NCI-H460 (cell line): ENCODE measurements at places on chromosomes 1 and 21.

GRCh38 chr1:200265104-200265503 is 144.7 kb downstream of the ZNF281 start:
- DNase-seq, result no peak

DNA sequence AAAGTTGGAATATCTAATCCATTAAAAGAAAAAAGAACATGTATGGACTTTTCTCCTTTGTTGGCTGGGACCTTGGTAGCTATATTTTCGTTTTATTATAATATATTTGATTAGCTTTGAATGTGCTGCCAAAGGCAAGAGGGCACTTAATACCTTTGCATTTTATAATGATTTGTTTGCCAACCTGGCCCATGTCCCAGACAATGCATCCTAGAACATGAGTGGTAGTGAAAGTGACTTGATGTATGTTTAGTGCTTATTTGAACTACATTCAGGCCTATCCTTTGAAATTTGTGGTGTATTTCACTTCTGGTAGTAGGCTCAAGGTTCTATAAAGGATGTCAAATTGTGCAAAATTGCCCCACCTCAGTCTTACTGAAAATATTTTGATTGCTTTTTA is 25.9 kb downstream of the CACHD1 start:
- no peak for DNase-seq

- DNase-seq, result no peak
Observed at GRCh38 chr1:162908780-162909179, 47.8 kb upstream of the CCDC190 start.

DNA sequence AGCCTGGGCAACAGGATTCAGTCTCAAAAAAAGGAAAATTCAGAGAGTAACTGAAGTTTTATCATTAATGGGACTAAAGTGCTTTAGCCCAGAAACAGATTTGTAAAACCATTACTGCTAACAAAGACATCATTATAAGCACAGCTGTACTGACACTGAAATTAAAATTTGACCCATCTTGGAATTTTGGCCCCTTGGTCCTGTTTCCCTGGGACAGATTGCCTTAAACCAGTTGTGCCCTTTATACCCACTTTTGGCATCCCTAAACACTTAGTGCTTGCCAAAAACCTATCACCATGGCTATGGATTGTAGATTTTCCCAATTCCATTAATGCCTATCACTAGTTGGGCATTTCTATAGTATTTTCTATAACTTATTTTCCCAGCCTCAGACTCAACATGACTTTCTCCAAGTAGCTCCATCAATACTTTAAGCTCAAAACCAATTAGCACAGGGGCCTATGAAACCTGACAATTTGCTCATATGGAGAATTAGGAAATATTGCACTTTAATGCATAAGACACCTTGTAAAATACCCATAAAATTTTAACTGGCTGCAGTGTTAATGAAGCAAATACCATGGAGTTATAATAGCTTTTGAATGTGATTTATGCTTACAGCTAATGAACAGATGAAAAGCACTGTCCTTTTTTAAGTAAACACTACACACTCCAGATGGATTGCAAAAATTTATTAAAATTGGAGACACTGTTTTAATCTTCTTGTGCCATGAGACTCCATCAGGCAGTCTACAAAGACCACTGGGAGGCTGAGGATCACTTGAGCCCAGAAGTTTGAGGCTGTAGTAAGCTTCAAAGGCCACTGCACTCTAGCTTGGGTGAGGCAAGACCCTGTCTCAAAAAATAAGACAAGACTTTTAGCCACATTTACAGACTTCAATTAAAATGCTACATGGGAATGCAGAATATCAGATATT is 4.3 kb downstream of the GAS5 start:
- no peak for DNase-seq

DNA sequence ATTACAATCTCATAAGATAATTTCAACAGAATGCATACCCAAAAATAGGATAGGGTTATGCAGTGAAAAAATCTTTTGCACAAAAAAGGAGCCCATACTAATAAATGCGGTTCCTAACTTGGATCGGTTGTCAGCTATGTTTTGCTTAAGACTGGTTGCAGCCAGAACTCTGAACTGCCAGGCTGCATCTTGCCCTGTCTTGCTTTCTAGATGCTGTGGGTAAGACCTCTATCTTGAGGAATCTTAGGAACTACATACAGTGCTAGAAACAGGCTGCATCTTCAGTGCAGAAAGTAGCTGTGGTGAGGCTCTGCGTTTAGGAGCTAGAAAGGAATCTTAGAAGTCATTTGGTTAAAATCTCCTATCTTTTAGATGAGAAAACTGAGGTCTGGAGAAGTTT is 45.6 kb upstream of the PLA2G4A start:
- DNase-seq, result no peak

GRCh38 chr21:46055863-46056281 is 42.0 kb upstream of the COL6A2 start:
- no peak for DNase-seq

GRCh38 chr21:39640754-39641153 is 28.0 kb downstream of the B3GALT5 start:
- no peak for DNase-seq

- no peak for DNase-seq
Observed at GRCh38 chr1:87981810-87982209, 653.1 kb downstream of the LMO4 start.

- no peak for DNase-seq
Observed at GRCh38 chr1:174877208-174877673, 122.5 kb upstream of the CACYBP start.

DNA sequence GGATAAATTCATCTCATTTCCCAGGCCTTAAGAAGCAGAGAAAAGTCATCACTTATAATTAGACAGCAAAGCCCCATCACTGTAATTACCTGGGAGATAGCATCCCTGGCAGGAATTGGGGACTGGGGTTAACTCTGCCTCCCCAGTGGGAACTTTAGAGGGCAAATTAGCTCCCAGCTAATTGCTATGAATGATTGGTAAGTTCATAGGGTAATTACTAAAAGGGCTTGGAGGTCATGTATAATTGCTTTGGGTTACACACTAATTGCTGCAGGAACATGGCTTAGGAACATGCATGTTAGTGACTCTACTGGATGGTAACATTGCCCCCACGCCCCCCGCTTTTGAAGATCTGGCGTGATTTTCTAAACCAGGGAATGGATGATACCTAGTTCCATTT is 64.8 kb downstream of the UBE2T start:
- no peak for DNase-seq

- no peak for DNase-seq
Observed at GRCh38 chr1:247332623-247333361, 1.1 kb upstream of the ZNF496 start.

GRCh38 chr1:70487459-70487815 is 76.4 kb downstream of the CTH start:
- no peak for DNase-seq

- no peak for DNase-seq
Observed at GRCh38 chr21:15028186-15028585, 36.6 kb downstream of the NRIP1 start.

DNA sequence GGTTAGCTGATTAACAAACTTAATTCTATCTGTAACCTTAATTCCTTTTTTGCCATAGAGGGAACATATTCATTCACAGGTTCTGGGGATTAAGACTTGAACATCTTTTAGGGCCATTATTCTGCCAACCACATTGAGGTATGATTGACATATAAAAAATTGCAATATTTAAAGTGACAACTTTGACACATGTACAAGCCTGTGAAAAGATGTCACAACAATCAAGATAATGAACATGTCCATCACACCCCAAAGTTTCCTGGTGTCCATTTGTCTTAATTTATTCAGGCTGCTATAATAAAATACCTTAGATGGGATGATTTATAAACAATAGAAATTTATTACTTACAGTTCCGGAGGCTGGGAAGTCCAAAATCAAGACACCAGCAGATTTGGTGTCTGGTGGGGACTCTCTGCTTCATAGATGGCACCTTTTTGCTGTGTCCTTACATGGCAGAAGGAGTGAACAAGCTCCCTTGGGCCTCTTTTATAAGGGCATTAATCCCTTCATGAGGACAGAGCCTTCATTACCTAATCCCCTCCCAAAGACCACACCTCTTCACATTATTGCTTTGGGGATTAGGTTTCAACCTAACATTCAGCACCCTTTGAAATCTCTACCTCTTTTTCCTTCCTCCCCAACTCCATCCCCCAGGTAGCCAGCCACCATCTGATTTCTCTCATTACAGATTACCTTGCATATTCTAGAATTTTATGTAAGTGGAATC is 33.0 kb upstream of the TP53BP2 start:
- DNase-seq, result no peak

GRCh38 chr1:19770436-19771190 is 29.1 kb downstream of the TMCO4 start:
- no peak for DNase-seq

DNA sequence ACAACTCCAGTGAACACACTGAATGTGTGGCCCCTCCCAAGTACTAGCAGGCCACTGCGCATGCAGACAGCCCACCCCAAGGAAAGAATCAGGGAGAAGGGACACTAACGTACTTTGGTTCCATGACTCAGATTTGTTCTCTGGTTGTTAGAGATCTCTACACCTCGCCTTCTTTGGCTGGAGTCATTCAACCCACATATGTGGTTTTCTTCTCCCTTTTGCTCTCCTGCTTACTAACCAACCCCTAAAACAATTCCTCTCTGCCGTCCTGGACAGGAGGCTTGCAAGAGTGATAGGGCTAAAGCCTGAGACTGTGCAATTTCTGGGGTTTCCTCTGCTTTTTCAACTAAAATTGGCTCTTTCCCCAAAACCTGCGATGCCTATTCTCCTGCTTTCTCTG is 5.7 kb upstream of the CD48 start:
- DNase-seq, result no peak

DNA sequence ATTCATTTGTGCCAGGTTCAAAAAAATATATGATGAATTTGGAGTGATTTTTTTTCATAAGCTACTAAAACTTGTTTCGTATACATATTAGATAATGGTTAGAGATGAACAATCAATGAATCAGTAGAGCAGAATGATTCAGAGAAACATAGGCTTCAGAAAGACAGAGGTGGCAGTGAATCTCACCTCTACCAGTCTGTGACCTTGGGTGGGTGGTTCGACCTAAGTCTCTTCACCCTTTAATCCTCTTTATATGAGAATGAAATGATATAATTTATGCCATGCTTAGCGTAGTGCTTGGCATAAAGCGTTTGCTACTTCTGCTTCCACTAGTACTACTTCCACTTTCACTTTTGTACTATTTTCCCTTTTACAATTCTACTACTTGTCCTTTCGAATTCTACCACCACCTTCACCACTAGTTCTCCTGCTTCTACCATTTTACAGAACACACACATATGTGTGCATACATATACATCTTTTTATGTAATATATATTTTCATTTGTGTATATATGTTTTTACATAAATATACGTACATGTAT is 45.1 kb downstream of the FYB2 start:
- DNase-seq, result no peak

DNA sequence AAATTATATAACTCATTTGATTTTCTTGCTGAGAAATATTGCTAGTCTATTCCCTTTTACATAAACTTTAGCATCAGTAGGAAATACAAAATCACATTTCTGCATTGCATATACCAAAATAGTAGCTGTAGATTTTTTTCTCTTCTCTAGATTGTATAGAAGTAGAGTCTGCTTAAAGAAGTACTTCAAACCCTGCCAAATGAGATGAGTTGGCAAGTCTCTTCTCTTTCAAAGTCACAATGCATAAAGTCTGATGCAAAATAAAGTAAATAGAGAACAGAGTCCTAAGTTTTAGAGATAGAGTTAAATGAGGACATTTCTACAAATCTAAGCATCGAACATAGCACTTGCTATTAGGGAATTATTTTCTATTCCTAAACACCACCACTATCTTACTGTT is 6.4 kb downstream of the PLPPR4 start:
- no peak for DNase-seq

DNA sequence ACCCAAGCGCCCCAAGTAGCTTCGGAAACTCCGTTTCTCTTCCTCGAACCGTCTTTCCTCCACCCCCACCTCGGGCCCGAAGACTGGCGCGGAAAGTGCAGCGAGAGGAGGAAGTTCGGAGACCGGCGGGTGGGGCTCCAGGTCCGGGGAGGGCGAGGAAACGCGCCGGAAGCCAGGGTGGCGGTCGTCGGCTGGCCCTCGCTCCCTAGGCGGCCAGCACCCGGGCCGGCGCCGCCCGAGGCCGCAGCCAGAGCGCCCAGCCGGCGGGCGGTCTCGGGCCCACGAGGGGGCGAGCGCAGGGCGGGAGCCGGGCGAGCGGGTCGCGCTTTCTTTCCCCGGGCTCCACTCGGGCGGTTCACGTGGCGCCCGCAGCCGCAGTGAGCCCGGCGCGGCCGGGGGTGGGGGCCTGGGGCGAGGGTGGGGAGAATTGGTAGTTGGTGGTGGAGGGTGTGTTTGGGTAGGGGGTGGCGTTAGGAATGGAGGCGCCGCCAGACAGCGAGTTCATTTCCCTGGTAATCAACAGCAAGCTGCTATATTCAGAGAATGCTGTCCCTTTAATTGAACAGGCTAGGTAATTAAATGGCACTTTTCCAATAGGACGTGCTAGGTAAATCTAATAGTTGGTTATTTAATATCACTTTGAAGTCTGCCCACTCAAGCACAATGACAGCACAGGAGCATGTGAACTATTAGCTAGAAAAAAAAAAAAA is 6.7 kb downstream of the LMO4 start:
- DNase-seq, result no peak

GRCh38 chr1:223129229-223129901 is 13.7 kb downstream of the TLR5 start:
- peak; percentile 41 for DNase-seq

DNA sequence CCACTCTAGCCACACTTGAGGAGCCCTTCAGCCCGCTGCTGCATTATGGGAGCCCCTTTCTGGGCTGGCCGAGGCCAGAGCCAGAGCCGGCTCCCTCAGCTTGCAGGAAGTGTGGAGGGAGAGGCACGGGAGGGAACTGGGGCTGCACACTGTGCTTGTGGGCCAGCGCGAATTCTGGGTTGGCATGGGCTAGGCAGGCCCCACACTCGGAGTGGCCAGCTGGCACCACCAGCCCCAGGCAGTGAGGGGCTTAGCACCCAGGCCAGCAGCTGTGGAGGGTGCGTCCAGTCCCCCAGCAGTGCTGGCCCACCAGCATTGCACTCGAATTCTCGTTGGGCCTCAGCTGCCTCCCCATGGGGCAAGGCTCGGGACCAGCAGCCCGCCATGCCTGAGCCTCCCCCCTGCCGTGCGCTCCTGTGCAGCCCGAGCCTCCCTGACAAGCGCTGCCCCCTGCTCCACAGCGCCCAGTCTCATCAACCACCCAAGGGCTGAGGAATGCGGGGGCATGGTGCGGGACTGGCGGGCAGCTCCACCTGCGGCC is 785.9 kb upstream of the TPTE start:
- DNase-seq, result no peak

DNA sequence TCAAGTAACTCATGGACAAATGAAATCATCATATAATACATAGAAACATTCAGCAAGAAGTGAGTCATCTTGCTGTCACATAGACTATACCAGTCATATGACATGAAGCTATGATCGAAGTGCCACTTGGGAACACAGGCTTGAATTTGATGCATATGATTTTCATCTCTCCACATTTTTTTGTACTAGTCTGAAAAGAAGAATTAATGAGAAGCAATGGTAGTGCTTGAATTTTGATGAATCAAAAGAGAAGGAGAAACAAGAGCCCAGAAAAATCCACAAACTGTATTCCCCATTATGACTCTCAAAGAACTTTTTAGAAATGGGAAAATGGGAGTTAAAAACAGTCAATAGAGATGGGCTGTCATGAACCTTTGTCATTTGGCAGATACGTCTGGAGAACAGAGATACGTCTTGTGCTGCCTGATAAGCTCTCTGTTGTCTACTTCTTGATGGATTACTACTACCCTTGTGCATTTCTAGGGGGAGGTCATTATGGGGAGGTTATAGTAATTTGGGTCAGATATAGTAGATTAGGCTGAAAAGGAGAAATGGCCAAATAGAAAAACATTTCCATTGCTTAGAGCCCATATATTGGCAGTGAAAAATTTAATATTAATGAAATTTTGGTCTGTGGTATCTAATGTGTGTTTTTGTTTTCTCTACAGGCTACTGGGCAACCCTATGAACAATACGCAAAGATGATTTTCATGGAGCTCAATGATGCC is 8.0 kb upstream of the LEPR start:
- no peak for DNase-seq
